ENCODE measurements at places on chromosomes 3 and 15.

- DNase-seq = no peak
These were observed 145.7 kb downstream of the PLCL2 start for GRCh38 chr3:17030438-17030837.

GRCh38 chr3:43769097-43769884 is 78.6 kb downstream of the ABHD5 start:
- peak; percentile 92 for DNase-seq

GRCh38 chr3:160132226-160132625 is 93.0 kb upstream of the C3orf80 start:
- no peak for DNase-seq

GRCh38 chr3:133440652-133441051 is 40.8 kb downstream of the BFSP2 start:
- DNase-seq = no peak

DNA sequence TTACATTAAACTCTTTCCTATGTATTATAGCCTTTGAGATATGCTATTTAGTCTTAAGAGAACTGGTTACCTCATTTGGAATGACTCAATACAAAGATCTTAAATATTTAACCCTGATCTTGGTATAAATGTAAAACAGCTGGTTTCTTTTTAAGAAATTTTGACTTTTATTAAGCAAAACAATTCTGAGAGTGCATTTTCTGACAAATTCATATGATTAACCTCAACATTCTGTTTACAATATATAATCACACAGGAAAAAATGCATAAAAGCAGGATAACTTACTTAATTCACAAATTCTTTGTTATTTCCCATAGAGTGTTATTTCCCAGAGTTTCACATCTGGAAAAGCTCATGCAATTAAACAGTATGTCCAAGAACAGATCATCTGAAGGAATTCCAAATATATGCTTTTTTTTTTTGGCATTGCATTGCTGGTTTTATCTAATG is 400.4 kb upstream of the THBS1 start:
- DNase-seq = no peak

GRCh38 chr3:129650256-129650872 is 43.9 kb upstream of the PLXND1 start:
- peak; percentile 67 for DNase-seq

- DNase-seq = no peak
These were observed 21.8 kb upstream of the ANPEP start for GRCh38 chr15:89836267-89837133.

DNA sequence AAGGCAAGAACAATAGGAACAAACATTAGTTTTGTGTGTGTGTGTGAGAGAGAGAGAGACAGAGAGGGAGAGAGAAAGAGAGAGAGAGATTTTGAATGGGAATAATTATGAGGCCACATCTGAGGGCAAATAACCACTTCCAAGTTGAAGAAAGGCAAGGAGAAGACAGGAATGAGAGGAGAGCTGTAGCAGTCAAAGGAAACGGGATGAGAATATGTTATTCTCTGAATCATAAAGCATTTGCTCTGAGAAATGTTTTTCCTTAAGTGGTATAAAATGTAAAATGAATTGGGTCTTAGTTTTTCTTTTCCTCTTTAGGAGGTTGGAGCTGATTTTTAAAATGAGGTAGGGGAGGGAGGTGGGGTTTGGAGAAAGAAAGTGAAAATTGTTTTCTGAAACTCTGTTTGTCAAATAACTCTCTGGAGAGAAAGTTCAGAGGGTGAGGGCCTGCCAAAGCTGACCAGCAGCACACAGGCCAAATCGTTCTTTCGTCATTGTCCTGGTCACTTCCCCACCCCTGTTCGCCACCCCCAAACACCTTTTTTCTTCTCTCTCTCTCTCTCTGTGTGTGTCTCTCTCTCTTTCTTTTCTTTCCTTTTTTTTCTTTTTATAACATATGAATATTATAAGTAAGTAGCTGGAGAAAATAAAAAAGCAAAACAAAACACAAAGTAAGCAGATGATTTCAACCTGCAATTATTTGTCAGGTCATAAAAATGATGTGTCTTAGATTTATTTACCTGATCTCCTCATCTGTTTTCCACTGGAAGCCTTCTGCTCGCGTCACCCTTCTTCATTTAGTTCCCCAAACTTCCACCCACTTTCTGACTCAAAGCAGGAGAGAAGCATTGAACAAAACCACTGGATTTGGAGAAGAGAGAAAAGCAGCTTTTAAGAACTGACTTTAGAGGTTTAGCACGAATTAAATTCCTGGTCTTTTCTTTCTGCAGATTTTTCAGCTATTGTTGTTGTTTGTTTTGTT is 110.6 kb downstream of the LPP start:
- no peak for DNase-seq

GRCh38 chr3:3783210-3783609 is 16.0 kb upstream of the LRRN1 start:
- no peak for DNase-seq

DNA sequence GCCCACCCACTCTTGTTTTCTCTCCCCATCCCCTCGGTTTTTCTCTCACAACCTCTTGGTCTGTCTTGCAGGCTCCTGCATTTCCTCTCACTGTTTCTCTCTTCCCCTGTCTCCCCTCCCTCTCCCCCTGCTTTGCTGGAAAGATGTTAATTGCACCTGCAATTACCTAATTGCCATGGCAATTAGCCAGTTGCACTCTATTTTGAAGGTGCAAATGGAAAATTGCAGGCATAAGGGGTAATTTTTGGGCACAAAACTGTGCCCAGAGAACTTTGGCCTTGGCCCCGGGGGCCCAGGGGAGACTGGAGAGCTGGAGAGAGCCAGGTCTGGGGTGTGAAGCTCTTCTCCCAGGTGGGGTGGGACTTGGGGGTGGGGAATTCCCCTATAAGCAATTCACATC is 164.5 kb upstream of the TLE3 start:
- no peak for DNase-seq

DNA sequence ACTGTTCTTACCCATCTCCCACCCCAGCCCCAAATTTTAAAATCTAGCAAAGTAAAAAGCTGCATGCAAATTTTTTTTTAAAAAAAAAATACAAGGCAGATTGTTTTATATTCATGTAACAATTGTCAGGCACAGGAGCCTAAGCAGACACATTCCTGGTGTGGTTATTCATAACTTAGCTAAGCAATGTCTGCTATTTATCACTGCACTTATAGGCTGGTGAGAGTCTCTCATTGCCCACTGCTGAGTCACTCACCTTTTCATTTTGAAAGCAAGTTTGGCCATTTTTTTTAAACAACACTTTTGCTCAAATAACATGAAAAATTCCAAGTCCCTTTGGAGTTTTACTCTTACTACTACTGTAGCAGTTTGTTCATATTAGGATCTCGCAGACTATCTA is 413.9 kb downstream of the RBMS3 start:
- DNase-seq = no peak

GRCh38 chr3:46478341-46478740 is 13.6 kb upstream of the LTF start:
- no peak for DNase-seq

- no peak for DNase-seq
These were observed 225.2 kb upstream of the ICE2 start for GRCh38 chr15:60704129-60704528.

GRCh38 chr15:51816611-51817010 is 12.8 kb upstream of the TMOD3 start:
- no peak for DNase-seq

DNA sequence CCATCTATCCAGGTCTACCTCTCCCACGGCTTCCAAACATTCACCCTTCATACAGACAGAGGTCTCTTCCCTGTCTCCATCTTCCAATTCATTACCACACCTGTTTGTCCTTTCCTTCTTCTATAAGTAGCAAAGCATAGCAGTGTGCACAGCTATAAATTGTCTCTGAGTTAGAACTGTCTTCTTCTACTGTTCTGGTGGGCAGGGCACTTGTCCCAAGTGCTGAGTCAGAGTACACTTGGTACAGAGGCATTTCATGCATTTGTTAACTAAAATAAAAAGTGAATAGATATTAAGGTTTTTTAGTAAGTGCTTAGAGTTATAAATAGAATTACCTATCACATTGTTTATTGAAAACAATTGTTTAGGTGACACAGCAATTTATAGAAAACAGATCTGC is 150.1 kb upstream of the CCDC54 start:
- DNase-seq = no peak

GRCh38 chr3:30341851-30342250 is 264.6 kb upstream of the TGFBR2 start:
- no peak for DNase-seq

Measured in glutamatergic neuron (in vitro differentiated cells).